Activated naive CD4-positive, alpha-beta T cell treated with anti-CD3 and anti-CD28 coated beads, Interleukin-2, amount 50 U/mL, for 16 hours (primary cell): ENCODE measurements at places on chromosomes 6 and 20.

GRCh38 chr6:150876598-150876997, 11.1 kb downstream of the MTHFD1L start:
- DNase-seq: no peak

DNA sequence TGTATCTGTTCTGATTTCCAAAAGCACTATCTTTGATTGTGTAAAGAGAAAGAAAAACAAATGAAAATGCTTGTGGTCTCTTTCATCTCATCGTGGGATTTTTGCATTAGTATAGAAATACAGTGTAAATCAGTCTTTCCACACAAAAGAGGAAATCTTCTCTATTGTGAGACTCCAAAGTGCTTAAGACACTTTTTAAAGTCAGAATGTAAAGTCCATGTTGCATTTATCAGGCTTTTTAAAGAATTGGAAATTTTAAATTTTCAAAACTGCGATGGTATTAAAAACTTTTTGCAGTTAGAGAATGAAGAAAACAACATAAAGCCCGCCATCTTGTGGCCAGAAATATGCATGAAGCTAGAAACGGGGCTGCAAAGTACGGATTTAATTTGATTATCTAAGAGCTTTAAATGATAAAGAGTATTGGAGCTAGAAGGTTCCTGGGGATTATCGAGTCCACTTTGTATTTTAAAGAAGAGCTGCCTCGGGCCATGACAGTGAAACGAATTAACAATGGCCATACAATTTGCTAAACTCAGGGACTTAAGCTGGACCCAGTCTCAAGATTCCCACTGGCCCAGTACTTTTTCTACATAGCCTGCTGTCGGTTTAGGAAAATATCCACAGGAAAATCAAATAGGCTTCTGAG, 339.6 kb downstream of the ARHGAP18 start:
- peak; percentile 47 for DNase-seq

DNA sequence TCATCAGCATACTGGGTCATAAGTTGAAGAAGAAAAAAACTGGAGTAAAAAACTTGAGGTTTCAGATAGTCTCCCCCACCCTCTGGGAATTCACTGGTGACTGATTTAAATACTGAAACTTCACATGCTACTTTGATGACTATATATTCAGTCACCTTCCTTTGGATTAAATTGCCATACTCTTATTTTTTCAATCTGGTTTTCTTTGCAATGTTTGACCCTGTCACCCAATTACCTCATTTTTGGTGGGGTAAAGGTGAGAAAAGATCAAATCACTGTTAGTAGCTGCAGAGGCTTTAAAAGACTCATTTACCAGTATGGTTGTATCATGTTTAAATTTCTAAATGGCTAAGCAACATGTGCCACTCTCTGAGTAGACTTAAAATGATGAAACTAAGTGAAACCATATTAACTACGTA, 862.7 kb upstream of the FLRT3 start:
- DNase-seq: no peak

- DNase-seq: no peak
Measured at GRCh38 chr20:56200456-56200855, 48.1 kb upstream of the MC3R start.

GRCh38 chr6:45493761-45494160, 116.0 kb upstream of the SUPT3H start:
- DNase-seq: no peak

GRCh38 chr6:151699719-151700118, 107.8 kb upstream of the ESR1 start:
- no peak for DNase-seq

GRCh38 chr20:57879779-57880570, 170.2 kb upstream of the PMEPA1 start:
- no peak for DNase-seq

GRCh38 chr20:48635791-48636267, 192.0 kb downstream of the PREX1 start:
- DNase-seq: peak; percentile 60
